Activated T-cell treated with anti-CD3 and anti-CD28 coated beads for 1 hour (primary cell): ENCODE measurements at places on chromosomes 3 and 15.

- DNase-seq = no peak
These were observed 8.6 kb downstream of the TLE3 start for GRCh38 chr15:70088887-70089691.

- no peak for DNase-seq
These were observed 67.6 kb downstream of the ZNF445 start for GRCh38 chr3:44409640-44410410.

DNA sequence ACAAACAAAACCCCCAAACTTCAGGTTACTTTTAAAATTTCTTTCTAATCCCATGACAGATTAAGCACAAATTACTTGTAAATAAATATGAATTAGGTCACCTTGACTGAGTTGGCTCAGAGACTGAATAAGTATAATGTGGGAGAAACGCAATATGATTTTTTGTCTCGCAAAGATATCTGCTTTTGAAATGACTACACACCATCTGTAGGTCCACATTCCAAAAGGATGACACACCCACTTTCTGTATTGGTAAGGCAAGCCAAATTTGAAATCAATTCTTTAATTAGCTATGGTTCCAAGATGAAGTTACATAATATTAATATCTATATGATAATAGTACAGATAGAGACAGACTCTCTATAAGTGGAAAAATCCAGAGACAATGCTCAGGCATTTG lies 66.9 kb upstream of the CSPG5 start:
- no peak for DNase-seq

DNA sequence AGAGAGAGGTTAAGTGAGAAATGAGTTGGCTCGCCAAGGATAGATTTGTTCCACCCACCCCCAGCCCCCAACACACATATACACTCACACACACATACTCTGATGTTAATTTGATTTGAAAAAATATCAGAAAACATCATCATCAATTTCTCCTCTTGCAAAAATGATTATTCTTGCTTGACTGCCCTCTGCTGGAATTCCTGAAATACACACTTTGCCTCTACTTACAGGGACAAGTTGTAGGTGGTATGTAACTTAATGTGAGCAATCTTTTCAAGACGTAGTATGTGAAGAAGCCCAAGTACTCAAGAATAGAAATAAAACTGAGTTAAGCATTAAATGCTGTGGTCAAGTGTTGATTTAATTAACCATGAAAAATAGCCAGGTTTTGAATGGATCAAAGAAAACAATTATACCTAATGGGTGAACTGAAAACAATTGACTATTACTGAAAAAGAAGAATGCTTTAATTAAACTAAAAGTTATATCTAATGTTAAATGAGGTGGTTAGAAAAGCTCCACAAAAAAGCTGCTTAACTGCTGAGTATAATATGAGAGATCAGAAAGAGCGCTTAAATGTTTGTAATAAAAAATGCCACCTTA lies 46.6 kb upstream of the MDFIC2 start:
- DNase-seq = no peak

DNA sequence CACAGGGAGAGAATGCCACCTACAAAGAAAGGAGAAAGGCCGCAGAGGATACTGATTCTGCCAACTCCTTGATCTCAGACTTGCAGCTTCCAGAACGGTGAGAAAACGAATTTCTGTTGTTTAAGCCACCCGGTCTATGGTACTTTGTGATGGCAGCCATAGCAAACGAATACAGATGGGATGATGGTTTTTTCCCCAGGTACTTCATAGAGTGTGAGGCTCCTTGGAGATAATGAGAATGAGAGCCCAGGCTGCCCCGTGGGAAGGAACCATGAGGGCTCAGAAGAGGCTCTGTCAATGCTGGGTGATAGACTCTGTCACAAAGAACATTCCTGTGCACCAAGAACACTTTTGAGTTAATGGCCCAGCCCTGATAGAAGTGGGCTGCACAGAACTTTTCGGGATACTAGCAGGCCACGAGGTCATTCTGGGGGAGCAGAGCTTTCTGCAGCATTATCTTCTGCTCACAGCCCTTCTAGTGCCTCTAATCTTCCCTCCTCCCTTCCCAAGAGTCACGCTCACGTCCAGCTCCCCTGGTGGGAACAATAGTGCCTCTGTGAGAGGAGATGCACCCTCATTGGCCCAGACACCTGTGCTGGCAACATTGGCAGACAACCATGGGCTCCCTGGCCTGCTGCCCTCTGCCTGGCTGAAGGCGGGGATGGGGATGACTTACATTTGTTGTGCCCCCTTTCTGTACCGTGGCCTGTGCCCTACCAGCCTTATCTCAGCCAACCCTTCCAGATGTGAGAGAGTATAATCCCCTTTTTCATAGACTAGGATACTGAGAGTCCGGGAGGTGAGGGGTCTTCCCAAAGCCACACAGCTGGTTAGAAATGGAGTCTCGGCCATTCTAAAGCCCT lies 5.2 kb upstream of the RLBP1 start:
- DNase-seq = no peak

- no peak for DNase-seq
These were observed 62.4 kb downstream of the CD200 start for GRCh38 chr3:112395181-112395895.
